Stimulated activated CD4-positive, alpha-beta T cell treated with anti-CD3 and anti-CD28 coated beads, Interleukin-1b, Interleukin-23, amount 100 ng/mL, for 1 hour (primary cell): ENCODE measurements at places on chromosomes 11 and 22.
A peak's percentile ranks its signal among the peaks of the same experiment; 100 is the strongest.

GRCh38 chr22:45459235-45459634, 43.4 kb upstream of the FBLN1 start:
- DNase-seq: no peak

GRCh38 chr22:49966774-49967705, 6.5 kb downstream of the PIM3 start:
- no peak for DNase-seq

DNA sequence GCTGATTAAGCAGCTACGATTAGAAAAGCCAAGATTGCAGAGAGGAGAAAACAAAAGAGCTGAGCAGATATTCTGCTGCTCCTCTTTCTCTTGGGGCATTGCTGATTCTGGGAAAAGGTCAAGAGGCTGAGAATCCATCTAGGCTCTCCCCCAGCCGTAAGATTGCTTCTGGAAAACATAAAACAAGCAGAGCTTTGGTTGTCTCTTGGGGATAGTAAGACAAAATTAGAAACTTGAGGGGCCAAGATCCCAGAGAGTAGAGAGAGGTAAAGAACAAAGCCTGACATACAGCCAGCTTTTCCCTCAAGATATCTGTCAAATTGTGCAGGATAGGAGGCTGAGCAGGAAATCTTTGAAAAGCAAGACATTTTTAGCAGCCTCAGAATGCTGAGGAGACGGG, 158.2 kb downstream of the TTC28 start:
- DNase-seq: no peak

DNA sequence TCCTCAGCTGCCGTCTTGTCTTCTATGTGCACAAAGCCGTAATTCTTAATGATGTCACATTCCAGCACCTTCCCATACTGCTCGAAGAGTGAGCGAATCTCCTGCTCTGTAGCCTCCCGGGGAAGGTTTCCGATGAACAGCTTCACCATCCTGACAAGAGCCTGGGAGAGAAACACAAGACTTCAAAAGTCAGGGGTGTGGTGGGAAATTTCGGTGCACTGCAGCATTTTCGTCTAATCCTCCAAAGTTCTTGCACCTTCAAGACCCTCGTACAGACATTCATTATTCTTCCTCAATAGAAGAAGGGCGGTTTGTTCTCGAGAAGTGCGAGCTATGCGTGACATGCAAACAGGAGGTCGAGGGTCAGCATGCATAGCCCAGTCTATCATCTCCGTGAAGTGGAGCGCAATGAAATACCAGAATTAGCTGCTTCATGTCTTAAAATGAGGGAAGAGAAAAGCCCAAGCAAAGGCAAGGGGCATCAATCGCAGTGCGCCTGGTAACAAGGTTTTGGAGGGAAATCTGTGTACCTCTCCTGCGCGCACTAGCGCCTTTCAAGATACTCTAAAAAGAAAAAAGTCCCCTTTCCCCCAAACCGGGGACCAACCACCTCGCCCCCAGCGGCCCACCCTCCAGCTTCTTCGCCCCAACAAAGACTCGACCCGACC, 622 bp downstream of the RBM4B start:
- no peak for DNase-seq

DNA sequence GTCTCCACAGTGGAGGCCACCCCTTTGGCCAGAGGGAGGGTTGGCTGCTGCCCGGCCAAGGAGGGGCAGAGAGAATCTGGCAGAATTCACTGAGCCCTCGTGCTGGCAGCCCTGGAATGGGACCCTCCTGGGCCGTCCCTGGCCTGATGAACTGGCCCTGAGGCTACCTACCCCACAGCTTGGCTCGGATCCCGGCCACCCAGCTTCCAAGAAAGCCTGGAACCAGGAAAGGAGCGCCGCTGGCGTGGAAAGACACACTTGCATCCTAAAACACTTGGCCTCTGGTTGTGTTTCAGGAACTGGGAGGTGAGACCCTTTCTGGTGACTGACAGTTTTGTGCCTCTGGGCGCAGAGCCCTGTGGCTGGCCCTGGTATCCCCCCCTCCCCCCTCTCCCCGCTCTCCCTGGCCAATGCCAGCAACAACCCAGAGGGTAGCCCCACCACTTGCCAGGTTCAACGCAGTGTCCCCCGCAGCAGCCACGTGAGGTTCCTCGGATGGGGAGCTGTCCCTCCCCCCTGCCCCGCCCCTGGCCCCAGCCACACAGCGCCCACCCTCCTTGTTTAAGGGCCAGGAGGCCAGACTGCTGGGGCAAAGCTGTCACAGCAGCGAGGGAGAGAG, 693 bp downstream of the NFAM1 start:
- no peak for DNase-seq

DNA sequence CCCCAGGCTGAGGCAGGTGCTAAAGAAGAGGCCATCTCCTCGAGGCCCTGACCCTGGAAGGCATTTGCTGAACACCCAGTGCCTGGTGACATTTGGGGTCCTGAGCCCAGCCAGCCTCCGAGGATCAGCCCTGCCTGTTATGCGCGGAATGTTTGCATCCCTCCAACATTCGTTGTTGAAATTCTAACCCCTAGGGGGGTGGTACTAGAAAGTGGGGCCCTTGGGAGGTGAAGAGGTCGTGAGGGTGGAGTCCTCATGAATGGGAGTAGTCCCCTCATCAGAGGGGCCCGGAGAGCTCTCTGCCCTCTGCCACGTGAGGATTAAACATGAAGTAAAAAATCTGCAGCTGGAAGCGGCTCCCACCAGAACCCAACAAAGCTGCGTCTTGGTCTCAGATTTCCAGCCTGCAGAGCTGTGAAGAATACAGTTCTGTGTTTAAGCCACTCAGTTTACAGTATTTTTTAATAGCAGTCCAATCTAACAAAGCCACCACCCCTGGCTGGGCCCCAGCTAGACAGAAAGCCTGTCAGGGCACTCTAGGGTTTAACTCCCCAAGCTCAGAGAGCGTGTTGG, 35.3 kb upstream of the SEPTIN5 start:
- no peak for DNase-seq

GRCh38 chr11:61543606-61544306, 35.2 kb downstream of the LRRC10B start:
- DNase-seq: no peak

GRCh38 chr11:134207538-134208239, 16.1 kb downstream of the NCAPD3 start:
- DNase-seq: peak; percentile 22

- DNase-seq: no peak
Measured at GRCh38 chr11:130449310-130449990, 1.0 kb downstream of the ADAMTS15 start.

DNA sequence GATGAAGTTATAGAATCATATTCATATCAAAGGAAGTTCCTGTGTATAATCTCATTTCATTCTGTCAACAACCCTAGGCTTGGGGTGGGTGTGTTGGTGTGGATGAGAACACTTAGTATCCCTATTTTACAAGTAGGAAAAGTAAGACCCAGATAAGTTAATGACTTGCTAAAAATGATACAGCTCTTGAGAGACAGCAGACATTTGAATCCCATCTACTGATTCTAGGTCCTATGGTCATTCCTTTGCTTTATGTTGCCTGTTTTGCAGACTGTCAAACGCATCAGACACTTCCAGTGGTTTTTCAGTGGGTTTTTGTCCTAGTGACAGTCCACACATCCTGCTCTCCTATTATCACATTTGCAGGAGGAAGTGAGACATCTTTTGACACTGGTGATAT, 153.1 kb downstream of the TEAD1 start:
- DNase-seq: no peak

DNA sequence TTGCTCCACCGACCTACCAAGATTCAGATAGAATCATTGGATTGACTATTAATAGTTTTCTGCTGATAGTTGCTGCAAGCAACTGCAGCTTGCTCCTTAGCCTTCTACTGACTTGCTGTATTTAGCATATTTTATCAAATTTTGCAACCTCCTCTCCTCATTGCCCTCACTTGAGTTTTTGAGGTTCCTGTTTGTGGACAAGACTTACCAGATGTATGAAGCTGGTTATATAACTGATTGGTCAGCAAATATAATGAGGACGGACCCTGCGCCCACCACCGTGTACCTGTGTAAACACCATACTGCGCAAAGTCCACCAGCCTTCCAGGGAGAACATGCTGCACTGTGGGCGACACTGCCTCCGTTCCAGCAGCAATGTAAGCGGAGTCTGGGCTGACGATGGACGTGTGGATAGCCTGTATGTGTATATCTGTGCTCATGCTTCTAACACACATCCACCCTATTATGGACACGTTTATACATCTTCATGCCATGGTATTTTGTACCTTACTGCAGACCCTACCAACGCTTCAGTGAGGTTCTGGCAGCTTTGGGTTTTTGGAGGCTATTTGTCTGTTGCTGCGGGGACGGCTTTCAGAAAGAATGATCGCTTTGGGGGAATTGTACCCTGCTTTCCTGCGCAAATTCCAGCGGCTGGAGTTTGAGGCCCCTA, 1.5 kb upstream of the USP18 start:
- no peak for DNase-seq

GRCh38 chr11:83438438-83438837, 152.3 kb upstream of the CCDC90B start:
- DNase-seq: no peak

DNA sequence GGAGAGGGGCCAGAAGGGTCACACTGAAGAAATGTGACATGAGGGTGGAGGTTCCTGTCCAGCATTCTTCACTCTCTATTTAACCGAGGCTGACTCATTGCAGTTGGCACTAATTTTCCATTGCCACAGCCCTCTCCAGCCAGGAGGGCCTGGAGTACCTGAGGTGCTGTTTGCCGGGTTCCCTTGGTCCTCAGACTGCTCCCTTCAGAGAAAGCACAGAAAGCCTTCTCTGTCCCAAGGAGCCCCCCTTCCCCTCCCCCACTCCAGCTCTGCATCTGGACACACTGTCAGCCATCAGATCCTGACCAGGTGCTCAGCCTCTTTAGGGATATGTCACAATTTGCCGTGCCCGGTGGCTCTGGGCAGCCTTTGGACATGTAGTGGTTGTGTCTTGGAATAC, 3.2 kb upstream of the C11orf91 start:
- DNase-seq: no peak

DNA sequence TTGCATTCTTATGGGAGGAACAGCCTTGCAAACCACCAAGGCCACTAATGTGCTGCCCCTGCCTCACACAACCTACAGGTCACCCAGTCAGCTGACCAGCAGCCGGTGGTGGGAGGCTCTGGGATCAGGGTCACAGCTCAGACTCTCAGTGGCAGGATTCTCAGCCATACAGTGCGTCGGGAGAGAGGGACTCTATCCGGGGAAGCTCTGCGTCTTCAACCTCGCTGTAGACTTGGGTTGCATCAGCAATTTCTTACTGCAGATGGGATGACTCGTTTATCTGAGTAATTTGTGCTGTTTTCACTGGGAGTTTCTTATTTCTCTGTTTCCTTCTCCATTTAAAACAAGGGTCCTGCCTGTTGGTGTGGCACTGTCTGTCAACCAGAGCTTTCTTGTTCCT, 257.7 kb downstream of the TBC1D22A start:
- DNase-seq: no peak

GRCh38 chr22:48821346-48821690, 1006.4 kb downstream of the BRD1 start:
- no peak for DNase-seq

DNA sequence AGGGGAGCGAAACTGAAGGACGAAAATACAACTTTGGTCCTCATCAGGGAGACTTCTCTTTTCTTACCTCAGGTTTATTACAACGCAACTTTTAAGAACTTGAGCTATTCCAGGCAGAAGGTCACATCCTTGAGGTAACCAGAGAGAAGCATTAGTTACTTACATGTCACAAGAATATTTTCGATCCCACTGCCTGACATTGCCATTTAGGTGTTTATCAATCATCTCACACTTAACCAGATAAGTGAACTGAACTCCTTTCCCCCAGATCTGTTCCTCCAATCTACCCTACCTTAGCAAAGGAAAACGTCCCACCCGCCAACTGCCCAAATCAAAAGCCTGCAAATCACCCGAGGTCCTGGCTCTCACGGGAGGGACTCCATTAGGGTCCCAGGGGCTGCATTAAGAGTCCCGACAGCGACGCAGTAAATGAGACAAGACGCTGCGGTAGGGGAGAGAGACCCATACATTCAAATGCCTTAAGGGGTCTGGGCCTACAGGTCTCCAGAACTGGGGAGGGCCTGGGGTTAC, 734 bp downstream of the ZNF280B start:
- DNase-seq: no peak

- no peak for DNase-seq
Measured at GRCh38 chr22:44668886-44669521, 33.0 kb upstream of the PRR5 start.

GRCh38 chr11:29452146-29452545, 564.7 kb downstream of the KCNA4 start:
- no peak for DNase-seq

GRCh38 chr11:104925850-104926249, 27.6 kb upstream of the CASP12 start:
- DNase-seq: no peak

DNA sequence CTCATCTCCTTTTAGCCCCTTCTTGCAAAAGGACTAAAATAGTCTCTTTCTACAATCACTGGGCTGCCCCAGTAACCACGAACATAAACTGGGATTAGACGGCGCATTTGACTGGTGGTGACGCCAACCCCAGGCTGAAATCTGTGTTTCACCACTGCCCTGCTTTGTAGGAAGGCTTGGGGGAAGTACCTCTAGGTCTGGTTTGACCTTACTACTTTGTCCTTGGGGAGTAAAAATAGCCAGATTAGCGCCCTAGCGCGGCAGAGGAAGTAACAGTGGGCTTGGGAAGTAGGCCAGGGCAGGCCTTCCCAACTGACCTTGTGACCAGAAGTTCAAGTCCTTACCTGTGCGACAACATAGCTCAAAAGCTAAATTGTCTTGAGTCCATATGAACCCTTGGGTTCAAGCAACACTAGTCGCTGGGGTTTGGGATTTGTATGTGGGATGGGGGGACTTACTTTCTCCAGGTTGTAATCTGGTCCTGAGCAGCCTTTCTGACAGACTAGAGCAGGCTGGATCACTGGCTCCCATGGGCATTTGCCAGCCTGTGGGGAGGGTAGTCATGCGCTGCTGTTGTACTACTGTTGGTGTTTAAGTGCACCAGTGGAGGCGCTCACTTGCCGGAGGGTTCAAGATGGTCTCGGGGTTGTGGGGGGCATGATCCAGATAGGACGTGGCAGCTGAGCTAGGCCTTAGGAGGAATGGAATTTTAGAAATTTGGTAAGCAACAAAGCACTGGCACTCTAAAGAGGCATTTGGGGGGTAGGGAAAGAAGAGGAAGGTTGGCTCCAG, 953 bp upstream of the PACS1 start:
- DNase-seq: no peak

DNA sequence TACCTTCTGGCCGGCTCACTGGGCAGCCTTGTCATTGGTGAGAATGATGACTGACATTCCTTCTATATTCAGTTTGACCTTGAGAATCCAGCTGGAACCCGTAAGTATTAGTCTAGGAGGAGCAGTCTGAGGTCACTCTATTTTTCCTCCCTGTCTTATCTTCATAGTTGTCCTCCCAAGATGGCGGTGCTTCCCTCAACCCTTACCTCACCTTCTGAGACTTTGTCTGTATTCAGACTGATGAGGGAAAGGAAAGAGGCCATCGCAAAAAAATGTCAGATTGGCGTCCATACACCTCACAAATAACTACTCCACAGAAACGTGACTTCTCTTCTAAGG, 6.0 kb downstream of the KREMEN1 start:
- no peak for DNase-seq

- no peak for DNase-seq
Measured at GRCh38 chr11:10351765-10352641, 47.1 kb downstream of the ADM start.
